ENCODE measurements at places on chromosomes 6 and 20.

GRCh38 chr6:142631517-142632385, 313.2 kb downstream of the HIVEP2 start:
- no peak for DNase-seq

DNA sequence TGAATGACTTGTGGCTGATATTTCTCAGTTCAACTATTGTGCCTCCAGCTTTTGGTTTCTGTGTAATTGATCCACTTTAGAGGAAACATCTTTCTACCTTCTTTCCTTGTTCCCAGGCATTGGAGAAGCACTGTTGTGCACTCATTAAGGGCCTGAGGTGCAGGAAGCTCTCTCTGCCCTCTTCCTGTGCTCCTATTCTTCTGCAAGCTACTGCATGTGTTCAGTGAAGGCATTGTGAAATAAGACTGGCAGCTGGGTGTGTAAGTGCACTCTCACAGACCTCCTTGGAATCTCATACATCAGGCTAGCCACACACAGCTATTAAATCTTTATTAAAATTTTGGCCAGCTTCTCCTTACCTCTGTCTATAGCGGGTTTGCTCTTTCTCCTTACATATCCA, 177.8 kb downstream of the OGFRL1 start:
- no peak for DNase-seq

- no peak for DNase-seq
Observed at GRCh38 chr6:132499757-132500156, 13.2 kb downstream of the STX7 start.

GRCh38 chr6:158008864-158009113, 27.1 kb downstream of the SYNJ2 start:
- no peak for DNase-seq

GRCh38 chr6:121771937-121772720, 336.7 kb downstream of the GJA1 start:
- no peak for DNase-seq

GRCh38 chr6:138099832-138100231, 7.4 kb downstream of the PERP start:
- no peak for DNase-seq
